ENCODE measurements at places on chromosomes 1 and 21.

- no peak for DNase-seq
These were observed 382.9 kb upstream of the B3GALT2 start for GRCh38 chr1:193569096-193569982.

DNA sequence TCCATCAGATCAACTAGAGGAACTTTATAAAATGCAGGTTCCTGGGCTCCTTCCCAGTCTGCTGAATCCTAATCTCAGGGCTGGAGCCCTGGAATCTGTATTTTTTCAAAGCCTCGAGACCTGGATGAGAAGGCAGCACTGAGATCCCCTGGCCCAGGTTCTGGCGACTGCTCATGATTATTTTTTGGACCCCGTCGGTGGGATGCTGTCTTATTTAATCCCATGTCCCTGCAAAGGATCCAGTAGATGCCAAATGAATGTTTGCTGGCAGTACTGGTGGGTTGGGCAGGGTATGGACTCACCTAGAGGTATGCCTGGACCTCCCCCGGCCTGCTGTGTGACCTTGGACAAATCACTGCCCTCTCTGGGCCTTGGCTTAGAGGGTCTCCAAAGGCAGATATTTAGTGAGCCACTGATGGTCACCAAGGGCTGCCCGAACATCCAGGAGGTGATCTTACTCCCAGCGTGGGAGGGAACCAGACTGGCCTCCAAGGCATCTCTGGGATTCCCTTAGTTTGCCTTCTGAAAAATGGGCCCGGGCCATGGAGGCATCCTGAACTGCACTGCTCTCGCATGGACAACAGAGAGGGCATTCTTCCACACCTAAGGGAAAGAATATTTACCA is 91.6 kb upstream of the RUNX3 start:
- no peak for DNase-seq

DNA sequence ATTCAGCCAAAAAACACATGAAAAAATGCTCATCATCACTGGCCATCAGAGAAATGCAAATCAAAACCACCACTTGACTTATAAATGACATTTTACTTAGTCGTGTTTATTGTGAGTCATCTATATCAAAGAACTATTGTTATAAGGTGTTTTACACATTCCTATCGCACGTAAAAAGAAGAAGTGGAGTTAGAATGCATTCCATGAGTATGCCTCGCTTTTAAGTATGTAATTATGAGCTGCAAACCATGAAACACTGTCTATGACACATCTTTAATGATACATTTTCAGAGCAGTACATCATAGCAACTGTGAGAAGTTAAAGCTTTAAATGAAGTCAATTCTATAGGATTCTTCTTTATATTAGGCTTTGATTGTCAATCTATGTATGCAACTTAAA is 614.3 kb upstream of the ADAMTS5 start:
- no peak for DNase-seq

DNA sequence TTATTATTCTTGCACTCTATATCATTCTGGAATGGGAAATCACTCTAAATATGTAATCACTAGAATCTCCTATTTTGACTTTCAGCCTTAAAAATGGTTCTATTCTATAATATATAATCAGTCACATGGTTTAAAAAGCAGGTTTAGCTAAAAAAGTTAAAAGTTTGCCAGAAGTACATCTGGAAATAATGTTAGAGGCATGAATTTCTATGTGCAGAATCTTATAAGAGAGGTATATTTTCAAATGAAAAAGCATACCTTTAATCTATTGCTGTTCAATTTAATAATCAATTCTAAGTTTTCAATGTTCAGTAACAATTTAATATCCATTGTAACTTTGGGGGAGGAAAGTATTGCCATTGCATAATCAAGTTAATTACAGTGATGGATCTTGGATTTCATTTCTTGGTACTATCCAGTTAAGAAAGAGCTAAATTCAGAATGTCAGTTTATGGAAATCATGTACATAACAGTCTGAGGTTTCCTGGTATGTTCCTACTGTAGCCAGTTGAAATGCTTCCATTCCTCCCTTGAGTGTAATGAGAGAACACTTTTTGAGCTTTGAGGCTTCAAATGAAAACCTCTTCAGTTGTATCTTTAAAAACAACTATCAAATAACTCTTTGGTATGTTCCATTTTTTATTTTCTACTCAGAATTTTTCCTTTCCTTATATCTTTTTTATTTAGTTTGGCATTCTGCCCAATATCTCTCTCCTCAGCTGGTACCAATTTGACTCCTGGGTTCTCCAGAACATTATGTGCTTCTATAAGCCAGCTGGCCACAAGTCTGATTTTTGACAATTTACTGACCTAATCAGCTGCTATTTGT is 175.7 kb upstream of the COL11A1 start:
- no peak for DNase-seq

DNA sequence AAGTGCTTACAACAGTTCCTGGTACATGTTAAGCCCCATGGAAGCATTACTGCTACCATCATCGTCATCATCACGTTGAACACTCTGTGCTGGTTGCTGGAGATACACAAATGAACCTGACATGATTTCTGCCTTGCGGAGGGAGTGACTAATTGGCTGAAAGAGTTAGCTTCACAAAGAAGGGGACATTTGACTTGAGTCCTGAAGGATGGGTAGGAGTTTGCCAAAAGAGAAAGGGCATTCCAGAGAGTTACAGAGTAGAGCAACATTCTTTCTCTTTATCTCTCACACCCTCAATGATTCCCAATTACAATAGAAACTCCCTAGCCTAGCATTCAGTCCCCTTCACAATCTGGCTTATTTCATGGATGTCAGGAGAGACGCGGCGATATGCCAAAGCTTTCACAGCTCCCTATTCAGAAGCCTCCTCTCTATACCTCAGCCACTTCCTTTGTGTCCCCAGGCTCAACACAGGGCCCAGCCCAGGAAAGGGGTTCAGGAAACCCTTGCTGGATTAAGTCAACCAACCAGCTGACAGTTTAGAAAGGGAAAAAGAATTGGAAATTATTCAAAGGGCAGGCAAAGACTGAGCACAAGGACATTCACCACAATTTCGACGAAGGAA is 38.0 kb downstream of the SLC1A7 start:
- no peak for DNase-seq

- no peak for DNase-seq
These were observed 14.9 kb downstream of the TMEM51 start for GRCh38 chr1:15168479-15168878.

- DNase-seq: no peak
These were observed 122.5 kb upstream of the KCNJ15 start for GRCh38 chr21:38134084-38134873.

- DNase-seq: no peak
These were observed 59.0 kb downstream of the FASLG start for GRCh38 chr1:172717722-172718465.

DNA sequence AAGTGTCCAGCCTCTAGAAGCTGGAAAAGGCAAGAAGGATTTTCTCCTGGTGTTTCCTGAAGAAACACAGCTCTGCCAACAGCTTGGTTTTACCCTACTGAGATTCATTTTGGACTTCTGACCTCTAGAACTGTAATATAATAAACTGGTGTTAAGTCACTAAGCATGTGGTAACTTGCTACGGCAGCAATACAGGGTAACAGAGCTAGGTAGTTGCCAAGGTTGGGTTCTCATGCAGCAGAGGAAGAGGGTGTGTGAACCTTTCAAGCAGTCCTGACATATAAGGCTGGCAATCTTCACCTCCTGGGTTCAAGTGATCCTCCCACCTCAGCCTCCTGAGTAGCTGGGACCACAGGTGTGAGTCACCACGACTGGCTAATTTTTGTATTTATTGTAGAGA is 36.0 kb downstream of the GNG4 start:
- no peak for DNase-seq

DNA sequence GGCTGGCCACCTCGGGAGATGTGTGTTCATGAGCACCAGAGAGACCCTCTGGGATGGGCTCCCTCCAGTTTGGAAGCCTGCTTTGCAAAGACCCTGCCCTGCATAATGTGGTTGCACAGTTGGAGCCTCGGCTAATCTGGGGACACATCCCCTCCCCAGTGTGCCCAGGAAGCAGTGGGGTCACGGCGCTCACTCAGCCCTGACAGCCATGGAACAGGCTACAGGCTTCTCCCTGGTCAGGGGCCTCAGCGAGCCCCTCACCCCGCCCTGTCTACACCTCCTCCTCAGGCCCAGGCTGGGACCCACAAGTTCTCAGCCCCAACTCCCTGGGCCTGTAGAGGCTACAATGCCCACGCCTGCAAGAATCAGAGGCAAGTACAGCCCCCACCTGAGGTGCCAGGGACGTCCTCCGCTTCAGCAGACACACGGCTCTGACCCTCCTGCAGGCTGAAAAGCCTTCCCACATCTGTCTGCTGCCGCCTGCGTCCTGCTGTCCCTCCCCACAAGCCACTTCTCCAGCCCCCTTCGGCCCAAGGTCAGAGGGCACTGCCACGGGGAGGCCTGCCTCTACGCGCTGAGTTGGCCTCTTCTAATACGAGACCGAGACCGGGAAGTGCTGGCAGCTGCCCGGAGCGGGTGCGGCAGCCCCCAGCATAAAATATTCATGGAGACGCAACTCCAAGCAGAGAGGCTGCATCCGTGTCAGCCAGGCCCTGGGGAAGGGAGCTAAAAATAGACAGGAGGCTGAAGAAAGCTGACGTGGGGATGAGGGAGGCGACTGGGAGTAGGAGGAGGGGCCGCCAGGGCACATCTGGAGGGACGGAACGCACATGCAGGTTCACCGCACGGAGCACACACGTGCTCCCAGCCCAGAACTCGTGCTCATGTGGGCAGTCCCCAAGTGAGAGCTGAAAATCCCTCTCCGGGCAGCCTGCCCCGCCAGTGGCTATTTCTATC is 15.2 kb upstream of the GPR153 start:
- DNase-seq: no peak

DNA sequence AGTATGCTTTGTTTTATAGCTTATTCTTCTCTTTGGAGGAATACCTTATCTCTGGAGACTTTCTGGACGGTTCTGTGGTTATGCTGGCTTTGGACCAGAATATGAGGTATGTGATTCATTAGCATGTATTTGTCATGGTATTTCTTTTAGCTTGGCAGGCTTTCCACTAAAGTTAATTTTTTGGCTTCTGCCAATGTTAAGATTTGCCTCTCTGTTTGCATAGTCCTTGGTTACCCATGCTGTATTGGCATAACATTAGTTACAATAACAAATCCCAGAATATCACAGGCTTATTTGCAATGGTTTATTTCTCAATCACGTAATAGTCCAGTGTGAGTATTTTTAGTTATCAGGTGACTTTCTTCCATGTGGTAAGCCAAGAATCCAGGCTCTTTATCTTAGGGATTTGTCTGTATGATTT is 9.7 kb downstream of the ZMPSTE24 start:
- DNase-seq: no peak

DNA sequence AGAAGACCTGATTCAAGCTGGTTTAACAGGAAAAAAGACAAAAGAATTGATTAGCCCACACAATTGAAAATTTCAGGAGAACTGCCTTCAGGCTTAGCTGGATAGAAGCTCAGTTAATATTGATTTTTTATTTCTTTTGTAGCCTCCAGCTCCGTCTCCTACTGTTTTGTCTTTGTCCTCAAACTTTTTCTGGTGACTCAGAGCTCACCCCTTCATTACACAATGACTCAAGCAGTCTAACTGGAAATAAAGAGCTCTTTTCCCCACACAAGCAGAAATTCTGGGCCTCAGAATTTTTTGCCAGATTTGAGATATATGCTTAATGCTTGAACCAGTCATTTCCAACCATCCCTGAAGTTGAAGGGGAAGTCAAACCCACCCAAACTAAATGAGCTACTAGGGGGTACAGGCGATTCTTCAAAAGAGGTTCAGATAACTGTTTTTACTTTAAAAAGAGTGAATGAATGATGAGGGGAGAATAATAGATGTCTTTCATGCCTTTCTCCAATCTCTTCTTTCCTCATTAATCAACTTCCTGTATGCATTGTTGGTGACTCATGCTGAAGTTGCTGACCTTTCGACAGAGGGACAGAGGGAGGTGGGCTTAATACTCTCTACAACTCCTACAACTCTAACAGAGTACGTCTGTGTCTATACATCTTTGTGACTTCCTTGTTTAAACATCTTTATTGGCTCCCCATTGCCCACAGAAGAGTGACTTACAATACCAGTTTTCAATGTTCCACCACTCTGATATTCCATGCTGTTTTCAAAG is 6.2 kb upstream of the ACP6 start:
- DNase-seq: no peak

DNA sequence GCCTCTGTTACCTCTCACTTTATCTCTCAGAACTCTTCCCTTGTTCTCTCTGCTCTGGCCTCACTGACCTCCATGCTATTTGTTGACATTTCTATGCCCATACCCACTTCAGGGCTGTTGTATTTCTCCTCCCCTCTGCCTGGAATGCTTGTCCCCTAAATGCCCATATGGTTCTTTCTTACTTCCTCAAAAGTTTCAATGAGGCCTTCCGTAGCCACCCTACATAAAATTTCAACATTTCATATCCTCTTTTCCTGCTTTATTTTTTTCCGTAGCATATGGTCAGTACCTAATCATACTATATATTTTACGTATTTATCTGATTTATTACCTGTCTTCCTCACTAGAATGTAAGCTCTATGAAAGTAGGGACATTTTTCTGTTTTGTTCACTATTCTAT is 47.1 kb upstream of the ZYG11A start:
- DNase-seq: no peak

DNA sequence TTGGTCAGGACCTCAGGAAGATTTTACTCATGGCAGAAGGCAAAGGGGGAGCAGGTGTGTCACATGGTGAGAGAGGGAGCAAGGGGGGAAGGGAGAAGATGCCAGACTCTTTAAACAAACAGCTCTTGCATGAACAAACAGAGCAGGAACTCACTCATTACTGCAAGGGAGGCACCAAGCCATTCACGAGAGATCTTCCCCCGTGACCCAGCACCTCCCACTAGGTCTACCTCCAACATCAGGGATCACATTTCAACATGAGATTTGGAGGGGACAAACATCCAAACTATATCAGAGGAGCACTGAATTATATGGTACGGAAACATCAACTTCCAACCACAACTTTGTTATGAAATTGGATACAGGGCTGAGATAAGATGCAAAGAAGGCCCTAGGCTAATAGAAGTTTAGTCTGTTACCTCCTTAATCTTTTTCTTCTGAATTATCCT is 164.9 kb downstream of the ST6GALNAC3 start:
- DNase-seq: no peak

GRCh38 chr1:31417148-31417547 is 4.1 kb downstream of the SERINC2 start:
- DNase-seq: no peak

DNA sequence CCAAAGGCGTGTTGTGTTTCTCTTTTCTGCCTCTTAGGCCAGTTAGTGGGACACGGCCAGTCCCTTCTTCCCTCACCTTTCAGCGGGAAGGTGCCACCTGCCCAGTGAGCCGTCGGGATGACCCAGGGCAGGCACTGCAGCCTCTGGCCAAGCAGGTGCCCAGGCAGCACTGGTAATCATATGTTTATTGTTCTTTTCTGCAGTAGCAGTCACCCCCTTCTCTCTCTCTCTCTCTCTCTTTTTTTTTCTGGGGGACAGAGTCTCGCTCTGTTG is 38.2 kb downstream of the CRYAA start:
- DNase-seq: no peak

GRCh38 chr1:44603718-44604117 is 70.6 kb downstream of the TMEM53 start:
- no peak for DNase-seq

DNA sequence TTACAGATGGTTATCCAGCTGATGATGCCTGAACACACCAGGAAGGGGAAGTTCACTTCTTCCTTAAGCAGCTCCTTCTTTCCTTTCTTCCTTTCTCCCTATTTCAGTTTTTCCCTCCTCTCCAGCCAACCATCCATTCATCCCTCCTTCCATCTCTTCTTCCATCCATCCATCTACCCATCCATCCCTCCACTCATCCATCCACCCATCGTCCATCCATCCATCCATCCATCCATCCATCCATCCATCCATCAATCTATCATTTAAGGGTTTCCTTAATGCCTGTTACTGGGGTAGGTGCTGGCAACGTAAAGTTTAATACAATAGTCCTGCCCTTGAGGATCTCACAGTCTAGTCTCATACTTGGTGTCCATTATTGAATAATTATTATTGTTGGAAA is 36.8 kb downstream of the C1orf21 start:
- DNase-seq: no peak

Data from esophagus squamous epithelium (tissue), 5 donors.